ENCODE measurements at places on chromosomes 7 and 10.
A peak's percentile ranks its signal among the peaks of the same experiment; 100 is the strongest.

DNA sequence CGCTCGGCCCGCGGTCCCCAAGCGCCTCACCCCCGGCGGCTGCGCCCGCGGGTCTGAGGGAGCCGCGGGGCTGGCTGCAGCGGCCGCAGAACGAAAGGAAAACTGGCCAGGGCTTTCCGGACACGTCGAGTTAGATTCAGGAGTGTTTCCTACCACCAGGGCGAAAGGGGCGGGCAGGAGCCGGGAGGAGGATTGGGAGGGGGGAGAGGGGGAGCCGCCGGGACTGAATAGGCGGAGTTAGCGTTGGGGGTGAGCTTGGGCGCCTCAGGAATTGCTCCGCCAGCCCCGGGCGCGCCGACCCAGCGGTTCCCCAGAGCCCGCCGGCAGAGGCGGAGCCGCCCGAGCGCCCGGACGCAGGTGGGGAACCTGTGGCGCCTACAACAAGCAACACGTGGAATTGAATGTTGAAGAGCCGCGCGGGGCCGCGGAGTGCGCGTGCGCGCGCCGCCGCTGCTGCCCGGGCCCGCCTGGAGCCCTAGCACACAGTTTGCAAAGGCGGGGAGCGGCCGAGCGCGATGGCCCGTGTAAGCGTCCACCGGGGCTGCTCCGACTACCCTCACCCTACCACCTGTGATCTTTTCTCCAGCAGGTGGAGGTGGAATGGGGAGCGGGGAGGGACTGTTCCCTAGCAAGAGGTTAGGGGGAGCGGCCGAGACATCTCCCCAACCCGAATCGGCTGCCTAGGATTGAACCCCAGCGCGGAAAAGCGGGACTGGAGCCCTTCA, at the start of gene CADPS2:
TSS of gene CADPS2 (minus strand) at position 104 of the 725 bp plus-strand sequence. CDS start 123 bp downstream, outside the sequence.
- DNase-seq = peak; percentile 92

GRCh38 chr7:96416599-96416998, 94.7 kb upstream of the SLC25A13 start:
- DNase-seq = no peak

- DNase-seq = no peak
These were observed 25.1 kb upstream of the GHITM start for GRCh38 chr10:84114088-84114667.

GRCh38 chr7:114791771-114792170, 130.1 kb upstream of the MDFIC start:
- DNase-seq = no peak

DNA sequence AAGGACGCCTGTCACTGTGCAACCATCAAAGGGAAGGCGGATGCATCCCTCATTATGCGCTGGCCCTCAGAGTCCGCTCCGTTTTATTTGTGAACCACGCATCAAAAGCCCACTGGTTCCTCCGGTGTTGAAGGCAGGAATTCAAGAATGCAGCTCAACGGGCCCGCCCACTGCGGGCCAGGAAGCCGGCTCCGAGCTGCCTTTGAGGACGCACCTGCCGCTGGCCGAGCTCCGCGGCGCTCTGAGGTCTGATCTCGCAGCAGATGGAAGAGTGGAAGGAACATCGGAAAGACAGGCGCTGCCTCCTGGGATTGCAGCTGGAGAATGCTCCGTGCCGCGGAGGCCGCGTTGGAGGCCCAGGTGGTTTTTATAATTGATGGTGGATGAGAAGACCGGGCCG, 56.9 kb upstream of the ADGRA1 start:
- DNase-seq = peak; percentile 4

GRCh38 chr10:6674291-6674690, 94.2 kb upstream of the PRKCQ start:
- no peak for DNase-seq

GRCh38 chr7:77351539-77352004, 64.6 kb downstream of the GSAP start:
- DNase-seq = no peak

- no peak for DNase-seq
These were observed 767.9 kb downstream of the GRID1 start for GRCh38 chr10:85598646-85599045.

- DNase-seq = no peak
These were observed 94.0 kb upstream of the CDCA7L start for GRCh38 chr7:22039670-22040069.

GRCh38 chr7:134571746-134572461, 23.0 kb downstream of the AKR1B15 start:
- no peak for DNase-seq

DNA sequence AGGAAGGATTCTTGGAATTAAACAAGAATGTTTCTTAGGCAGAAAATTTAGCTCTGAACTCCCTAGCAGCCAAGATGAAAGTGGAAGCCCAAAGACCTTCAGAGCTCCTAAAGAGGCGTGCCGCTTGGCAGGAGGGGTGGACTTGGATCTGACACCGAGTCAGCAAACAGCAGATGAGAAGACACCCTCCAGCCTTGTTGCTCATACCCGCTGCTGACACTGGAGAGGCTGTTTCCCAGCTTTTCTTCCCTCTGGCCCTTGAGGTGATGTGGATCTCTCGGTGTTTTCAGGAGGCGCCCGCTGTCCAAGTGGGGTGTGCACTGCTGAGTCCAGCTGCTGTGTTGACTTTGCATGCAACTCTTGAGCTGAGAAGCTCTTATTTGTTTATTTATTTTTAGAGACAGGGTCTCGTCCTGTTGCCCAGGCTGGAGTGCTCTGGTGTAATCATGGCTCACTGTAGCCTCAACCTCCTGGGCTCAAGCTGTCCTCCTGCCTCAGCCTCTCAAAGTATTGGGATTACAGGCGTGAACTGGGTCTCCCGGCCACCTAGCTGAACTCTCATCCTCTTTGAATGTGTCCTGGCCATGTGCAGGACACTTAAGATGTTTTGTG, 21.5 kb downstream of the SLC18A2 start:
- DNase-seq = no peak

DNA sequence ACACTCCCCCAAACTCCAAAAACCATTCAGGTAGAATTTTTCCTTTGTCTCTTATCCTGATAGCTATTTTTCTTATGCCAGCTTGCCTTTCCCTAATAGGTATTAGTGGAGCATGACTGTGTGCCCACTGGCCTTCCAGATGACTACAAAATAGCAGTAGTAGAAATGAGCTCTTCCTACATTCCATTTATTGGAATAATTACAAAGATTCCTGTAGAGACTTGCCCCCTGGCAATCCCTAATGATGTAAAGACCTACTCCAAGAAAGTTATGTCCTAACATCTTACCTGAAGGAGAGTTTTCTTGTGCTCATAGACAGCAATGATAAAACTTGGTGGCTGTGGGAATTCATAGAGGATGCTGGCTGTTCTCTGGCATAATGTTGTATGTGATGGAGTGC, 501.8 kb downstream of the GATA3 start:
- DNase-seq = no peak

GRCh38 chr10:62063795-62064472, 162.4 kb downstream of the ARID5B start:
- DNase-seq = no peak

GRCh38 chr10:75211007-75211691, 553 bp downstream of the VDAC2 start:
- DNase-seq = no peak

GRCh38 chr7:141150465-141150864, 76.6 kb downstream of the TMEM178B start:
- no peak for DNase-seq

GRCh38 chr10:91925022-91925320, 1.4 kb downstream of the BTAF1 start:
- no peak for DNase-seq

DNA sequence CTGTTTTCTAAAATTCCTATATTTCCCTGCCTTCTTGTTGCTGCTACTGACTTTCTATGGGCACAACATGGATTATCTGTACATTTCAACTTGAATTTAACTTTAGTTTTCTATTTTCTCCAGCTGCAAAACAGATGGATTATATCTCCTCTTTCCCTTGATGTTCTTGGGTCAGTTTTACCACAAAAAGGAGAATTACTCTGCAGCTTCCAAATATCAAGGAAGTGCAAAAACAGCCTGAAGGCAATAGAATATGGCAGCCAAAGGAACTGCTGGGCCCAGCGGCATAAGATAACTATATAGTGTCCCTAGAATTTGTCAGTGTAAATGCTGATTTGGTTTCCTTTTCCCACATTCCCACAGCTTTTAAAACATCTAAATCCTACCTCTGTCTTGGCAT, 29.1 kb downstream of the CPED1 start:
- no peak for DNase-seq

DNA sequence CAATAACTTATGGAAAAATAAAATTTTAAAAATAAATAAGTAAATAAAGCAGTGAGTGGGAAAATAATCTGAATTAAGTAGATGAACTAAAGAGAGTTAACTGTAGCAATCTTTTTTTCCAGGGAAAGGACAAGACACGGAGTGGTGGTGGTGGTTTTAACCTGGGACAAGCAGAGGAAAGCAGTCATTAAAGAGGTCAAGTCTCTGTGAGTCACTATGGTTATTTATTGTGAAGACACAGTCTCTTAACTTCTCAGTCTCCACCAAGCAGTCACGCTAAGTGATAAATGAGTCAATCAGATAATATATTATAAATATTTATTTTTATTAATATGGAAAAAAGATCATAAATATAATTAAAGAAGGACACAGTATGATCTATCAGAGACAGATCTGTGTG, 228.1 kb upstream of the MEOX2 start:
- DNase-seq = no peak

GRCh38 chr10:44995581-44995913, 5.2 kb upstream of the ZNF22 start:
- no peak for DNase-seq

- DNase-seq = no peak
These were observed 62.5 kb upstream of the LEP start for GRCh38 chr7:128178611-128179010.

- no peak for DNase-seq
These were observed 59.5 kb downstream of the CACNA2D1 start for GRCh38 chr7:82384051-82384464.

DNA sequence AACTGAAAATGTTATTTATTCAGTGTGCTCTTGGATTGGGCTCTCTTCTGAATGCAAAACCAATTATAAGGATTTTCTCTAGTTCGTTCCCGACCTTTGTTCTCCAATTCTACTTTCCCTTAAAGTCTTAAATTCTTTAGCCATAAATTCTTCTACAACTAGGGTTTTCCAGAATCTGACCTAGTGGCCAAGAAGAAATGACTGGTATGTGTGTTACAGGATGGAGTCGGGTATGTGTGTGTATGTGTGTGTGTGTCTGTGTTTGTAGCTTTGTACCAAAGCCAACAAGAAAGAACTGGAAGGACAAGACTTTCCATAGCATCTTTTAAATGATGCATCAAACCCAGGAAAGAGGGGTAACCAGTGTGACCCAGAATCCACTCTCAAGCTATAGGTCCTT, 25.8 kb upstream of the LEP start:
- no peak for DNase-seq

GRCh38 chr7:106075937-106076336, 36.2 kb downstream of the SYPL1 start:
- DNase-seq = no peak

DNA sequence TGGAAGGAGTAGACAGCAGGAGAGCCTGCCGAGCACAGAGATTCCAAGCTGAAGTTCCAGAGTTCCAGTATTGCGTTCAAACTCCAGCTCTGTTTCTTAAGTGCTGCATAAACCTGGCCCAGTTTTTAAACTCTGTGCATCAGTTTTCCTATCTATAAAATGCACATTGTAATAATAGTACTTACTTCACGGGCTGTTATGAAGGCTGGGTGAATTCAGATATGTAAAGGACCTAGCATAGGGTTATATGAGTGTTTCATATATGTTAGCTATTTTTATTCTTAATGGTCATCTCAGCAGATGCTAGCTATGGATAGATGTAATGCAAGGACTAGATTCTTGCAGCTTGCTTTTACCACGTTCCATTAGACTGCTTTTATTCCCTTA, 293.1 kb upstream of the SEMA3C start:
- no peak for DNase-seq

GRCh38 chr7:54986716-54987115, 32.1 kb upstream of the EGFR start:
- no peak for DNase-seq

- DNase-seq = no peak
These were observed 289.6 kb upstream of the NPVF start for GRCh38 chr7:25517906-25518305.

- no peak for DNase-seq
These were observed 22.2 kb downstream of the TAS2R41 start for GRCh38 chr7:143499743-143500348.

- DNase-seq = no peak
These were observed 855.0 kb downstream of the REEP3 start for GRCh38 chr10:64376167-64376566.

GRCh38 chr7:127704211-127704610, 52.2 kb downstream of the SND1 start:
- no peak for DNase-seq

GRCh38 chr7:101012931-101013330, 7.0 kb upstream of the MUC17 start:
- no peak for DNase-seq

- no peak for DNase-seq
These were observed 249.4 kb downstream of the NEBL start for GRCh38 chr10:20647756-20648155.

DNA sequence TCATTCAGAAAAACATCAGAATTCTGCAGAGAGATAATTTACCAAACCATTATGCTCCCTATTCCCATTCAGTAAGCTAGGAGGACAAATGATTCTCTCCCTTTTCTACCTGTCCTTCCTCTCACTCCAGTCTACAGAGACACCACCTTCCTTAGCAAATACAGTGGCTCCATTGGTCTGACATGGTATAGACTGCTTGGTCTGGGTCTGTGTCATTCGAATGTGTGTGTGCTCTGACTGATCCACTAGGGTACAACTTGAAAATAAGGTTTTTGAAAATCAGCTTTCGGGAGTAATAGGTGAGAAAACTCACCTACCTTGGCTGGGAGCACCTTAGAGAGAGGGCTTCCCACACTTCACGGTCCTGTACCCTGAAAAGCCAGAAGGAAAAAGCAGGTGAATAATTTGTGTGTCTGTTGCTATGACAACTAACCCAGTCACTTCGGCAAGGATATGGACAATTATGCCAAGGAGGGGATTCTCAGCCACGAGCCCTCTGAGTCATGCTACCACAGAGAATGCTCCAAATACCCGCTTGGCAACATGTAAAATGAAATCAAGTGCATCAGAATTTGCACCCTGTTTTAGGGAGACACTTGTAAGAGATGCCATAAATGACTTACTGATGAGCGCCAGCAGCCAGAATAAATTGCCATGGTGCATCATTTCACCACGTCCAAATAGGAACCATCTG, 114.5 kb upstream of the PRKCQ start:
- no peak for DNase-seq

- no peak for DNase-seq
These were observed 975.2 kb downstream of the SORCS1 start for GRCh38 chr10:106189292-106189691.

- no peak for DNase-seq
These were observed 14.6 kb downstream of the ITGB1 start for GRCh38 chr10:32943395-32943794.

DNA sequence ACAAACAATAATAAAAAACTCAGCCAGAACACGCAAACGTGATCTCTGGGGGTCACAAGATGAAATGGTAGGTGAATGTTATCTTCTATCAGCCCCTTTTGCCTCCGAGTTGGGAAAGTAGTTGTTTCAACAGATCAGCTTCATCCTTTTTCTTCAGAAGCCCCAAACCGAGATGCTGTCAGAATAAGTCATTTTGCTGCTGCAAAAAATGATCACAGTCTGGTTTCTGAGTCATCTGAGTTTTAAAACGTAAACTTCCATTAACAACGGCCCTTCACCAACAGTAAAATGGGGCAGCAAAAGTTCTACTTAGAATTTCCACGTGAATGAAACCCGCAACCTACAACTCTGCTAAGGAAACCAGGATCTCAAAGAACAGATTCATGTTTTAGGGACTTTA, 44.9 kb downstream of the JCAD start:
- no peak for DNase-seq

- no peak for DNase-seq
These were observed 1.9 kb upstream of the SFRP4 start for GRCh38 chr7:37918526-37918925.

Measured in NCI-H510A treated with DMSO at 0.1 percent for 48 hours (cell line).